Cortex of kidney (tissue), 1 donor: ENCODE measurements at places on chromosomes 5 and 9.

- no peak for DNase-seq
Measured at GRCh38 chr9:82475584-82476301, 487.2 kb downstream of the SPATA31D1 start.

DNA sequence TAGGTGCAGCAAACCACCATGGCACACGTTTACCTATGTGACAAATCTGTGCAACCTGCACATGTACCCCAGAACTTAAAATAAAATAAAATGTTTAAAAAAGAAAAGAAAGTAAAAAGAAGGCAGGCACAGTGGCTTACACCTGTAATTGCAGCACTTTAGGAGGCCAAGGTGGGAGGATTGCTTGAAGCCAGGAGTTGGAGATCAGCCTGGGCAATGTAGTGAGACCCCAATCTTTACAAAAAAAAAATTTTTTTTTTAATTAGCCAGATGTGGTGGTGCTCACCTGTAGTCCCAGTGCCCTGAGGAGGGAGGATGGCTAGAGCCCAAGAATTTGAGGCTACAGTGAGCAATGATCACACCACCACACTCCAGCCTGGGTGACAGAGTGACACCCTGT is 12.5 kb upstream of the LHFPL2 start:
- DNase-seq: no peak

- no peak for DNase-seq
Measured at GRCh38 chr5:143033535-143034250, 263.5 kb downstream of the ARHGAP26 start.

GRCh38 chr9:105132606-105133005 is 111.8 kb upstream of the SLC44A1 start:
- no peak for DNase-seq

- no peak for DNase-seq
Measured at GRCh38 chr5:89437450-89438435, 554.8 kb upstream of the MEF2C start.

GRCh38 chr5:133123297-133123696 is 71.5 kb downstream of the HSPA4 start:
- no peak for DNase-seq

GRCh38 chr5:55771175-55771655 is 33.4 kb downstream of the DDX4 start:
- DNase-seq: no peak

- DNase-seq: no peak
Measured at GRCh38 chr5:149004559-149004958, 58.3 kb downstream of the SH3TC2 start.

DNA sequence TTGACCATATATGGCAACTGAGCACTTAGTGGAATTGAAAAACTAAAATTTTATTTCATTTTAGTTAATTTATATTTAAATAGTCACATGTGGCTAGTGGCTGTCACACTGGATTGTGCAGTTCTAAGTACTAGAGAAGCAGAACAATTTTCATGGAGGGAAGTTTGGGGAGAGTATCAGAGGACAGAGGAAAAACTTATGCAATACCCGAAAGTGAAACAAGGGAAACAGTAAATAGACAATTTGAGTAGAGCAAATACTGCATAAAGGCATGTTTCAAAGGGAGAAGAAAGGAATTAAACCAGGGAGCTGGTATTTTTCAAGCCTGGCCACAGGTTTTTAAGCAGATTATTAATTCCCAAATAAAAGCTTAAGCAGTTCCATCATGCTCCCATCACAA is 590.5 kb upstream of the RORB start:
- DNase-seq: no peak

DNA sequence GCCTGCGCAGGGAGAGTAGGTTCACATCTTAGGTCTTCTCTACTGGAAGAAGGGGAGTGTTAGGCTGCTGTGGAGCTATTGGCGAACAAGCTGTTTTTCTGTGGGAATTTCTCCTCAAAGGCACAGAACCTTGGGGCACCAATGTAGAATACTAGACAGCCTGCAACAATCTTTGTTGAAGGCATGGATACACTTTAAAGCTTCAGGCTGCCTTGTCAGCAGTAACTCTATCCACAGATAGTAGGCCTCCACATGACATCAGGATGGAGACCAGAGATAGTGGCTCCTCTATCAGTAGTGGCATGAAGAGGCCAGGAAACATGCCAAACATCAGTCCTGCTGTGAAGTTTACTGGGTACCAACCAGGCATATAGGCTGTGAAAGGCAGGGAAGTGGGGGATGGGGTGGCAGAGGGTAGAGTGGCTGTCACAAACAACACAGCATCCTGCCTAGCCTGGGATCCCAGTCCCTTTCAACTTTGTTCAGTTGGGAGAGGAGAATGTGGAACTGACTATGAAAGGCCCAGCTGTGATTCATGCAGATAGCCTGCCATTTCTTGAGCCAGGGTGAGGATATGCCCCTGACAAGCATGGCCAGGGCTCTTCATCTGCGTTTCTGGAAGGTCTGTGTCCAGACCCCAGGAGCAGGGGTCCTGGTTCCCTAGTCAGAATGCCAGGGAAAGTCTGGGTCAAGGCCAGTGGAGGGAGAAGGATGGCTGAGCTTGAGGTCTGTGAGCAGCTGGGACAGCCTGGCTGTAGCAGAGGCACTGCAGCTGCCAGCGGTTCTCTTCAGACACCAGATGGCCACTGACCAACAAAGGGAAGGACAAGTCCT is 1.0 kb upstream of the HK3 start:
- no peak for DNase-seq

DNA sequence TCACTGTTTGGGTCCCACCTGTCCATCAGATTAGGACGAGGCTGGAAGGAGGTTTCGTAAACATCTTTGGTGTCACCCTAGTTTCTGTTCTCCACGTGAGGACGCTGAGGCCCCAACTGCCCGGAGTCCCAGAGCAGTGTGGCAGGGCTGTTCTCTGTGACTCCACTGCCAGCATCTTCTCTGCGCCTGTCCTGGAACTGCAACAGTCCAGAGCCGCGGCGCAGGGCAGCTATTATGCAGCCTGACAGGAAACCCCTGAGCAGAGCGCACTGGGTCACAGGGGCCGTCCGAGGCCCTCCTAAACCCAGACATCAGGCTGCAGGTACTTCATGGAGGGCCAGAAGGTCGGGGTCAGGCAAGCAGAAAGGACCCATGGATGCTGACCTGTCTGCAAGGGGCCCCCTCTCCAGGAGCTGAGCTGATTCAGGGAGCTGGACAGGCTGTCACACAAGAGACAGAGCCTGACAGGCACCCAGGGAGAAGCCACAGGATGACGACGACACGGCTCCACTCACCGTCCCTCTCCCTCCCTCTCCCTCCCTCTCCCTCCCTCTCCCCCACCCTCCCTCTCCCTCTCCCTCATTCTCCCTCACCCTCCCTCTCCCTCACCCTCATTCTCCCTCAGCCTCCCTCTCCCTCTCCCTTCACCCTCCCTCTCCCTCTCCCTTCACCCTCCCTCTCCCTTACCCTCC is 31.7 kb downstream of the DBH start:
- no peak for DNase-seq

DNA sequence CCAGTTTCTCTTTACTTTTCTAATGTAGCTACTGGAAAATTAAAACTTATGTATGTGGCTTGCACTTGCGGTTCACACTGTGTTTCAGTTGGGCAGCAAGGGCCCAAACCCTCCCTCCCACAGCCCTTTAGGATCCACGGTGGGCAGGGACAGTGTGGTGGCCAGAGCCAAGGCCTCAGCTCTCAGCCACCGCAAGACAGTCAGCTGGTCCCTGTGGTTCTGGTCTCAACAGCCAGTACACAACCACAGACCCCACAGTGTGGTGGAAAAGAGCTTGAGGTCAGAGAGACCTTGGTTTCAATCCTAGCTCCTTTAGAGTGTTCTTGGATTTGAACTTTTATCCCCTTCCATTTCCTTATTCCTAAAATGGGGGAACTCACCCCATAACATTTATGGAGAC is 153.0 kb upstream of the SMIM23 start:
- DNase-seq: no peak

DNA sequence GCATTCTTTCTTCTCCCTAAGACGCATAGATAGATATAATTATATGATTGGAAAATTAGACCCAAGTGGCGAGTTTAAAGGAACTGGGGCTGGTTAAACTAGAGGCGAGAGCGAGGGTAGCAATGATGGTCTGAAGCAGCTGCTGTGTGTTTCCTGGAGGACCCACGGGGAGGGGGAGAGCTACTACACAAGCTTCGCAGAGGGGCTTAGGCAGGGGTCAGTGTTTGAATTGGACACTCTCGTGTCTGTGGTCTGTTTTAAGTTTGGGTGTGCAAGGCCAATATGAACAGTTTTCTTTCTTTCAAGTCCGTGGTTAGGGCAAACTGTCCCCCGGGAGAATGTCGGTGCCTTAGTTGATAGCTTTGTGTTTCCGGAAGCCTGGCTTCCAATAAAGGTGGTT is 43.1 kb downstream of the PDZD2 start:
- DNase-seq: no peak

DNA sequence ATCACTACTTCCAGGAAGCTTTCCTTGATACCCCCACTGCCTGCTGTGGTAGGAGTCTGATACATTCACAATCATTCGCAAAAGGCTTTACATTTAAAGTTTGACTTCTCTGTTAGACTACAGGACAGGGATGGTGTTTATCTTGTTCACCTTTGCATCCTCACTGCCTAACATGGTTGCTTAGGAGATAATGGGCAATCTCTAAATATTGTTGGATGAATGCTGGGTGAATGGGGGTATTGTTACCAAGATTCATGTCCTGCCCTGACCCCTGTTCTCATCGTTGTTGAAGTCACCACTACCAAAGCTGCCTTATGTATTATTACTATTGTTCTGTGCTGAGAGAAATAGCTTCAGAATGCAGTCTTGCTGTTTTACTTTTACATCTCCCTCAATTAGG is 7.7 kb upstream of the TMEFF1 start:
- no peak for DNase-seq

- no peak for DNase-seq
Measured at GRCh38 chr5:176542596-176543427, 5.6 kb upstream of the RNF44 start.

- no peak for DNase-seq
Measured at GRCh38 chr9:131946180-131946579, 133.5 kb downstream of the MED27 start.
